ENCODE measurements at places on chromosomes 4 and X.

- DNase-seq, result no peak
These were observed 17.5 kb upstream of the IGSF1 start for GRCh38 chrX:131306601-131307000.

DNA sequence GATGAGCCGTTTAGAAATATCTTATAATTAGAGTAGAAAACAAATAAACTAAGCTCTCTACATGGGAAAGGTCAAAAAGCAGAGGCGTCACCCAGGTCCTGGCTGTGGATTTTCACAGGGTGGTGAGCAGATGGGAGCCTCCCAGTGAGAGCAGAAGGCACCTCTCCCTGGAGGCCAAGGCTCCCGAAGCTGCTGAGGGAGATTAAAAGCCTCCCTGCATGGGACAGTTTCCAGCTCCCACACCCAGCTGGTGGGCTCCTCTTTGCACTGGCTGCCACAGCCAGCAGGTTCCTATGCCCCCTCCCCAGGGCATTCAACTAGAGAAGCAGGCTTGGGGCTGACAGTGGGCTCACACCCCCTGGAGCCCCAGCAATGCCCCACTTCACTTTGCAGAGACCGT is 55.2 kb upstream of the TBC1D9 start:
- no peak for DNase-seq

DNA sequence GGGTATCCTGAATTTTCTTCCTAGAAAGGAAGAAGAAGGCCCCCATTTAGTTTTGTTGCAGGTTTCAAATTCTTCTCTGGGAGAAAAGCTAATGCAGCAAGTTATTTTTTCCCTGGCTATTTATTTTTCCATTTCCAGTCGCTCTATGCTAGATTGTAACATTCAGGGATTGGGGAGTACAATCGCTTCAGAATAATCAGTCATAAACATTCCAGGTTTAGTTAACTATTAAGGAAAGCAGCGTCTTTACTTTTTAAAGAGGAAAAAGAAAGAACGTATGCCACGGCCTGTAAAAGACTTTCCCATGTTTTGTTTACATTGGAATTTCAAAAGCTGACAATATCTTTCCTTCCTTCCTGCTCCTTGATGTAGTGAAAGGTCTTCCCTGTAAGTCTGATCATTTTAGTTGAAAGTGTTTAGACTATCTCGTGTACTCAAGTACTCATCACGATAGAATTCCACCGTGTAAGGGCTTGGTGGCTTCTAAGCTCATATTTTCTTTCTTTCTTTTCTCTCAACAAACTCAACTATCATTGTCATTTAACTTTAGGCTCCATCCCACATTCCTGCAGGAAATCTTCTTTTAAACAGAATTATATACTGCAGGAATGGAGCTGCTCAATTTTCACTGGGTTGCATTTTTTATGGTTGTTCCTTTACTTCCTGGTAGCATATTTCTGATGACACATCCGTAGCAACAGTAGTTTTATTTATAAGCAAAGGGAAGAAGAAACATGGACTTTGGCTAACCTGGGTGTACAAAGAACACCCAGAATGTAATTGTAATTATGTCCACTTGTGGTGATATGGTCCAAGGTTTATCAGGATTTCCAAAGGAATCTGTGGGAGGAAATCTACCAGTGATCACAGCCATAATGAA is 213.1 kb upstream of the FAT1 start:
- DNase-seq, result no peak

- no peak for DNase-seq
These were observed 250.4 kb downstream of the TMA16 start for GRCh38 chr4:163744861-163745260.

DNA sequence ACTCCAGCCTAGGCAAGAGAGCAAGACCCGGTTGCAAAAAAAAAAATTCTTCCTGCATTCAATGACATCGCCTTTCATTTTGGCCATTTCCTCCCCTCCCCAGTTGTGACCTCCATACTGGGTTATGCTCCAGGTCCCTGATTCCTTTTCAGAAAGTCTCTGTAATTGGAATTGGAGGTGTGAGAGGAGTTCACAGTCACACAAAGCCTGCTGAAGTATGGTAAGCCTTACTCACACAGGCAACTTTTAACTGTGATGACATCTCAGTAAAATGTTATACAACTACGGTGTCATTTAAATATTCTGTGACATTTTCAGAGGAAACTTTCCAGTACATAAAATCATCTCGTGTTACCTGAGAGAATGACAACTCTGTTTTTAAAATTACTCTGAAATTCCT is 73.6 kb downstream of the CEP44 start:
- no peak for DNase-seq

Measured in HS-27A (cell line).